ENCODE measurements at places on chromosomes 2 and 18.

DNA sequence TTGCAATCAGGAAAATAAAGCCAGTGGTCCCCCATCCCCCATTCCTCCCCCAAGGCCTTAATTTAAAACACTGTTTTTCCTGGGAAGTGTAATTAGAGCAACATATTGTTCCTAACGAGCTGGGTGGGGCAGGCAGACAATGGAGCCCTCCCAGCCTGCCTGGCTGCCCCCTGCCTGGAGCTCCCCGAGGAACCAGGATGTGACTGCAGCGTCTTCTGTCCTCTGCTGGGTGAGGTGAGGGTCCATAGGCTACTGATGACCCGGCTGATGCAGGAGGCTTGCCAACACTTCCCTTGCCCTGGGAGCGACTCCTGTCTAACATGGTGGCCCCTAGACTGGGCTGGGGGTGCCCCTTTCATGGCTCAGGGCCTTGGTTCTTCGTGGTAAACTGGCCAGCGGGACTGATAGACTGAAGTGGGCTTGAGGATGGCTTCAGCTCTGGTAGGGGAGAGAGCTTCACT, 152.4 kb downstream of the DYSF start:
- no peak for DNase-seq

- no peak for DNase-seq
These were observed 41.0 kb upstream of the ACTR3 start for GRCh38 chr2:113848758-113849415.

DNA sequence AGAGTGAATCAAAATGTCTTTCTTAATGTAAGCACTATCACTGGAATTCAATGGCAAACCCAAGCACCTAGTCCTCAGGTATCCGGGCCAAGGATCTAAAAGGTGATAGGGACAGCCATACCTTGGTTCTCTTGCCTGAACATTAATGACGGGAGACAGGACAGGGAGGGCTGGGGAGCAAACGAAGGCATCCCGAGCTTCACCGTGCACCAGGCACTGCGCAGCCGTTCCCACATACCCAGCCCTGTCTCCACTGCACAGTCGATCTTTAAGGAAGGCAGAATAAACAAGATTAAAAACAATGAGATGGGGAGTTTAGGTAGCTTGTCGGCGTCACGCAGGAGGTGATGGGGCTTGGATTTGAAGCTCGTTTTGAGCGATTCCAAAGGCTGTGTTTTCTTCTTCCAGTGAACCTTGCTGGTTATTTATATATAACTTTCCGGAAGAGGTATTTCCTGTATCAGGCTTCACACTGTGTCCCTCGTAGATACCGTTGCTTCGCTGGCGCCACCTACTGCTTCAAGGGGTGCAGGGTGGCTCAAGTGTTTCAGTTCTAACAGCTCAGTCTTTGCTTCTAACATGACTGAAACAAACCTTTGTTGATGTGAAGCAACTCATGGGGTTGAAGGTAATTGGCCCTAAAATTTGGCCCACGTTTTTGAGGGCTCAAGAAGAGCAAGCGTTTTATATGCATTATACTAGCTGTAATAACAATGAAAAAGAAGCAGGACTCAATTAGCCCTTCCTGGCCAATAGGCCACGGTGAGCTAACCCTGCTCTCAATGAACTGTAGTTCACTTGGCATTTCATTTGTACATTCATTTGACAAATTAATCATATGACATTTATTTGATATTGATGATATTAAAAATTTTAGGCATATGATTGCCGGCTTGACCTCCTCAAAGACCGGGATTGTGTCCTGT, 77.4 kb downstream of the DCDC2C start:
- DNase-seq, result peak; percentile 69

- no peak for DNase-seq
These were observed 128.4 kb downstream of the TTC27 start for GRCh38 chr2:32756074-32756727.

GRCh38 chr2:38740851-38741731, 10.1 kb downstream of the SRSF7 start:
- DNase-seq, result peak; percentile 35

DNA sequence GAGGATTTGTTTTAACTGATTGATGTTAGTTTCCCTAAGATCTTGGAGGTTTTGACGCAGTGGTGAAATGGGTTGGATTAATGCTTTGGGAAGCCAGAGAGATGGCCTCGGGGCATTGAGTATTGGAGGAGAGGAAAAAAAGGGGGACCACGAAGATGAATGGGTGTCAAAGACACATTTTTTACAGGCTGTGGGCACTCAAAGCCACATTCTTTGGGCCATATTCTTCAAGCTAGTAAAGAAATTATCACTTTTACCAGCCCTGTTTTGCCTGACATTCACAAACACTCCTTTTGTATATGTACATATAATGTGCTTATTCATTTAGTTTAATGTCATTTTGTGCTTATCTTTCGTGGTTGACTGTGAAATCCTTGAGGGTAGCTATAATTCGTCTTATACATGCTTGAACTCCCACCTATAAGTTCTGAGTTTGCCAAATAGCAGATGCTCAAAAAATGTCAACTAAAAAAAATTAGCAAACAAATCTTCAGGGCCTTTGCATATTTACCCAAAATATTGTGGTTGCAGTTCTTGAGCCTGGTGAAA, 146.3 kb downstream of the ARL6IP6 start:
- no peak for DNase-seq

DNA sequence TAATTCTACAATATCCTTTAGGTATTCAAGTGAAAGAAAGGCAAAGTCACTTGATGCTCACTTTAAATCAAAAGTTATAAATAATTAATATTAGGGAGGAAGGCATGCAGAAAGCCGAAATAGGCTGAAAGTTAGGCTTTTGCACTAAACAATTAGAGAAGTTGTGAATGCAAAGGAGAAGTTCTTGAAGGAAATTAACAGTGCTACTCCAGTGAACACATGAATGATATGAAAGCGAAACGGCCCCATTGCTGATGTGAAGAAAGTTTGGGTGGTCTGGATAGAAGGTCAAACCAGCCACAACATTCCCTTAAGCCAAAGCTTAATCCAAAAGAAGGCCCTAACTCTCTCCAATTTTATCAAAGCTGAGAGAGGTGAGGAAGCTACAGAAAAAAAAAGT, 103.1 kb upstream of the CXCR4 start:
- no peak for DNase-seq

DNA sequence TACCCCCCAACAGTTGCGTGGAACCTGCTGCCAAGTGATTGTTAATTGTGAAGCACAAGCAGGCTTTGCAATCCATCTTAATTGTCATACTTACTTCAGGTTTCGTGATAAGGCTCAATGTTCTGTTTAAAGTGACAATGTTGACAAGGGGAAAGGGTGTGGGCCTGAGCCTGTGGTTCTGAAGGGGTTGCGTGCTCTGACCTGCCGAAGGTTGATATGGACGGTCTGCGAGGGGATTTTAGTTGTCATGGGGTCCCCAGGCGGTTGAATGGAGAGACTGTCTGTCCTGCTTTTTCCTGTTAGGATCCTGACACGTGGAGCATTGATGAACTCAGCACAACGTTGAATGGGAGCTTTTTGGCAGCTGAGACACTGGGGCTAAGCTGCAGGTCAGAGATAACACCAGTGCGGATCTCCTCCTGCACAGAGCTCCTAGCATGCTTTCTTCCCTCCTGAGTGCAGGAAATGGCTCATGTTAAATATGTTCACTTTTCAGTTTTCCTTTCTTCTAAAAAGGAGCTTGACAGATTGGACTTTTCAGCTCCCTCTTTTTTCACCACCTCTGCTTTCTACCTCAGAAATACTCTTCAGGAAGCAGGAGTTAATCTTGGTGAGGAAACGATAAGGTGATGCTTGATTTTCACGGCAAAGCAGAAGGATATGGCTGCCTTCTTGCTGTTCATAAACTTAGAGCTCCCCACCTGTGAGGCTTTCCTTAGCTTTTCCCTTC, 62.9 kb upstream of the ZEB2 start:
- DNase-seq, result no peak

DNA sequence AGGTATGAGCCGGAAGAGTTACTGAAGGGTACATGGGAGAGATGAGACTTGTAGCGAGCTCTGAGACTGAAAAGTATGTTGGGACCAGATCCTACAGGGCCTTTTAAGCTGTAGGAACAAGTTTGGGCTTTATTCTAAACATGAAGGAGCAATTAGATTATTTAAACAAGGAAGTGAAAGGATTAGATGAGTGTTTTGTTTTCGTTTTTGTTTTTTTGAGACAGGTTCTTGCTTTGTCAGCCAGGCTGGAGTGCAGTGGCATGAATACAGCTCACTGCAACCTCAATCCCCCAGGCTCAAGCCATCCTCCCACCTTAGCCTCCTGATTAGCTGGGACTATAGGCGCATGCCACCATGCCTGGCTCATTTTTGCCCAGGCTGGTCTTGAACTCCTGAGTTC, 110.7 kb downstream of the C1D start:
- DNase-seq, result no peak

DNA sequence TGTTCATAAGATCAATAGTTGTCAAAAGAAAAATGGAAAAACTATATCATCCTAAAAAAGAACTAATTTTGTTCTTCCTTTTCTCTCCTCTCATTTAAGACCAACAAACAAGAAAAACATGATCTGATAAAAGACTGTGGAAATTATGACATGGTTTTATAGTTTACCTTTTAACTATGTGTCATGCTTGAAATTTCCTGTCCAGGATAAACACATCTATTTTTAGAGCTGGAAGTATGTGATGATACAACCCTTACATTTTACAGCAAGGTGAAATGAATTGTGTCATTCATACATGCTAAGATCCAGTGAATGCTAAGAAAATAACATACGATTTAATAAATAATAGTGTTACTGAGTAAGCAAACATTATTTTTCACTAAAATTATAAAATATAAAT, 89.9 kb downstream of the GULP1 start:
- no peak for DNase-seq

DNA sequence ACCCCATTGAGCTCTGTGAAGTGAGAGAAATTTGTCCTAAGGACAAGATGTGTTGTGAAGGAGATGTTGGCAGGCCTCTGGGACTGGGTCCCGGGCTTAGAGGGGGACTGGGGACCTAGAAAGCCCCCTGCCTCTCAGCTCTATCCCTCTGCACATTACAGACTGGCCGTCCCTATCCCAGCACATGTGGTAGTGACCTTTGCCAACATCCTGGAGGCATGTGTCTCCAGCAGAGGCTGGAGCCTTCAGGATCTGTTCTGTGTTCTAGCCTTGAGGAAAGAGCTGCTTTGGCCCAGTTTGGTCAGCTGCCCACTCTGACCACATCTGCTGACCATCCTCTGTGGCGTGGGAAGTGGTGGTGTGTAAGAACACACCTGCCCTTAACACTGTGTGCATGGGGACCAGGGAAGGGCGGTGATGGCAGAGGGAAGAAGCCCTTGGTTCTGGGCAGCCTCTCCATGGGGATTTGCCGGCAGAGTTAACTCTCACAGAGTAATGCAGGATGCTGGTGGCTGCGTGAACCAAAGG, 33.4 kb downstream of the NCK2 start:
- no peak for DNase-seq

DNA sequence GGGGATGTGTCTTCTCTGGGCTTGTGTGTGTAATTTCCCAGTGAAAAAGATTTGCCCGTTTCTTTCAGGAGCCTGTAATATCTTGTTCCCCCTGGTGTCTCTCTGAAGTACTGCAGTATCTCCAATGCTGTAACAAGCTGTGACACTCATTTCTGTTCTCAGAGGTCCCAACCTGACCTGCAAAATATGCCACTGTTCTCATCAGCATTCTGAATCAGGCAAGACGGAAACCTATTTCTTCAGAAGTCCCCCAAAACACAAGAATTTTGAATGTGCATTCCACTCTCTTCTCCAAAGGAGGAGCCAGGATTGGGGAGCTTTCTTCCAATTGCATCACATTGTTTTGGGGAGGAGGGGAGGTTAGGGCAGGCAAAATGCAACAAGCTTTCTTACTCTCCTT, 77.0 kb upstream of the CNGA3 start:
- DNase-seq, result peak; percentile 69

DNA sequence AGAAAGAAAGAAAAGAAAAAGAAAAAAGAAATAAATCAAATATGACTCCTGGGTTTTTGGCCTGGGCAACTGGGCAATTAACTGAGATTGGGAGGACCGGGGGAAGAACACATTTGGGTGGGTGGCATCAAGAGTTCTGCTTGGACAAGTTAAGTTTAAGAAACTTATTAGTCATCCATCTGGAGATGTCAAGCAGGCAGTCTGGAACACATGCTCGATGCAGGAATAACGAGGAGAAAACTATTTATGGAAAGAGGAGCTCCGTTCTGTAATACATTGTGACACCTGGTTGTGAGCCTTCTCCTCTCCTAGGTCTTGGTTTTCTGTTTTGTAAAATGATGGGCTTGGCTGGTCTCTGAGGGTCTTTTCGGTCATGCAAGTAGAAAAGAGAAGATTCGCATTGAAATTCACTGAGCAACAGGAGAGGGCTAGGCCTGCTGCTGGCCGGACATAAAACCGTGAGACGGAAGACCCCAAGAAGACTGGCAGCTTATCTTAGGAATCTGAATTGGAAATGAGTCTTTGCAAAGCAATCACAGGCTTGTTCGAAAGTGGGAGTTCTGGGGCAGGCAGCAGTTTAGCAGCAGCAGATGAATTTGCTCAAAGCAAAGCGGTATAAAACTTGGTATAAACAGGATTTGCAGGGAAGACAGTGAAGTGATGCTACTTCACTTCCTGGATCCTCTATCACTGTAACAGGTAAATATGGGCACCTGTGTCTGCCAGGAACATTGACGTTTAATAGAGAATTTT, 51.4 kb downstream of the E2F6 start:
- DNase-seq, result no peak

DNA sequence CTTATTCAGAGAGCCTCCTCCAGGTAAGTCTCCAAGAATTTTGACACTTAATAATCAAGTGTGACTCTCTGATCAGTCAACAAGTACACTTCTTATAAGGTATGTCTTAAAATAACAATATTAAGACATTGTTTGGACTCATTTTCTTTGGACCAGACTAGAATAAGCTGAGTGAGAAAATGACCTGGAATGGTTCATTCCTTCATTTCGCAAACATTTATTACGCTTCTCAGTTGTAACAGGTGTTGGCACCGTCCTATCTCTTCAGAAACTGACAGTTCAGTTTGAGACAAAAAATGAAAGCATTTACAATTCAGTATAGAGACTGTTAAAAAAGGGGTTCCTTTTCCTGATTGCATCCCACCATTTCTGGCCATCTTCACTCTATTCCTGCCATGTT, 46.6 kb downstream of the TSPYL6 start:
- DNase-seq, result no peak

DNA sequence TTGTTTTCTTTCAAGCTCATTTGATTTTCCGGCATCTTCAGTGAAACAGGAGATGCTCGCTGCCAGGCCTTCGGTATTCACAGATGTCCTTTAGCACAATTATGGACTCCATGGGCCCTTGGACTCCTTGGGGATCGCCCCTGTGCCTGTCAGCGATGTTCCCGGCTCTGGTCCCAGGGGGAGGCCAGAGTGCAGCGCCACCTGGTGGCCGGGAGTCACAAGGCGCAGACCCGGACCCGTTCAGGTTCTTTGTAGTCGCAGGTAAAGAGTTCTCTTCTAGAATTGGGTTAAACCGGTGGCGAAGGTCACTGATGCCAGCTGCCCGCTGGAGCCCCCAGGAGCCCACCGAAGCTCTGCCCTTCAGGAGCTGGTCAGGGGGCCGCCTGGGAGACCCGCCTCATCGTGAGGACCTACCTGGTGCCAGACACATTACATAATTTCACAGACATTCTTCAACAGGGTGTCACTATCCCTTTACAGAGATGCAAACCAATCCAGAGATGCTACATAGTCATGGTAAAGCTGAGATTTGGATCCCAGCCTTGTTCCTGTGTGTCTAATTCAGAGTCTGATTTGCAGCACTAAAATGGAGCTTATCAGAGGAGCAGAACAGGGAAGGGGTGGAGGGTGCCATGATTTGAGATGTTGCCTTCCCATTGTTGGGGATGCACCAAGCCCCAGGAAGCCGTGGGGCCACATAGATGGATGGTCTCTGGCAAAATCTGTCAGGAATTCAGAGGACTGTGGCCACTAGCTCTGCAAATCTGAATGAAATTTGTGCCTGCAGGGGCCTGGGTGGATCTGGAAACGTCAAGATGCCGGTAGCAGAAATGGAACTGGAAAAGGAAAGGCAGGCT, 6.0 kb upstream of the INPP5D start:
- DNase-seq, result peak; percentile 59

Measured in inflammatory macrophage (primary cell).